ENCODE measurements at places on chromosomes 7 and 10.

- no peak for DNase-seq
Measured at GRCh38 chr10:122571892-122572291, 11.3 kb downstream of the DMBT1 start.

GRCh38 chr10:14815681-14816080, 22.2 kb downstream of the CDNF start:
- no peak for DNase-seq

DNA sequence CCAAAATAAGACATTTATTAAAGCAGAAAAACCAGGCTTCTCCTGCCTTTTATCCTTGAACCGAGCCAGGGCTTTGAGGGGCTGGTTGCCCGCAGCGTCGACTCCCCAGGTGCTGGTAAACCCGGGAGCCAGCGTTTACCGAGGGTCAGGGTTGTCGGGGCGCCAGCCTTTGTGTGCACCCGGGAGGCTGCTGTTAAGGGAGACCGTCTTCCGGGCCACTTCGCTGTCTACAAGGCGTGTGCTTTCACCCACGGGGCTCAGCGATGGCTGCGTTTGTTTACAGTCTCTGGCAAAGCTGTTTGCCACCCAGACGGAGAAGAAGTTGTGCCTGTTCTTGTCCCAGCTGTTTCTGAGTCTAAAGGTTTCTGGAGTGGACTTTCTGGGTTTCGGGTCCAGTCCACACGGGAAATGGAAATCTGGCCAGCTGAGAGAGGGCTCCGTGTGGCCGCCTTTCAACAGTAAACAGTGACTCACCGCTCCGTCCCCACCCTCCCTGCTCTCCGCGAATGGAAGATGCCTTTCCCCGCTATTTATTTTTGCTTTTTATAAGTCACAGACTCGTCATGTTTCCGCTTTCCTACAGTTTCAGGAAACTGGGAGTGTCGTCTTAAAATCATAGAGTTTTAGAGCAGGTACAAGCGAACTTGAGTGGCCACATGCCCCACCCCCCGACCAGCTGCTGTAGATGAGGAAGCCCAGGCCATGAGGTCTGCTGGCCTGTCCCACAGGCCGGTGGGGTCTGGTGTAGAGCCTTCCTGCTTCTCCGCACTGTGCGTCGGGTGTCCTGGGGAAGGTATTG, 2.2 kb downstream of the MAFK start:
- DNase-seq = peak; percentile 95

DNA sequence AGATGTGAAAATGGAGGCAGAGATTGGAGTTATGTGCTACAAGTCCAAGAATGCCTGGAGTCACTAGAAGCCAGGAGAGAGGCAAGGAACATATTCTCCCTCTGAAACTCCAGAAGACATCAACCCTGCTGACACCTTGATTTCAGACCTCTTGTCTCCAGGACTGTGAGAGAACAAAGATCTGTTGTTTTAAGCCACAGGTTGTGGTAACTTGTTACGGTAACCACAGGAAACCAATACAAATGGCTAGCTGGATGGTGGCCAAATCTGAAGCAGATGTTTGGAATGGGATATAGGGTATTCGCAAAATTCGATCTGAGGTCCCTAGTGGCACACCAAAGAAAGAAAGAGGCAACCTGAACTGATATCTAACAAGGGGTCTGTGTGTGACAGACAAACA, 129.0 kb downstream of the HERPUD2 start:
- DNase-seq = peak; percentile 17

DNA sequence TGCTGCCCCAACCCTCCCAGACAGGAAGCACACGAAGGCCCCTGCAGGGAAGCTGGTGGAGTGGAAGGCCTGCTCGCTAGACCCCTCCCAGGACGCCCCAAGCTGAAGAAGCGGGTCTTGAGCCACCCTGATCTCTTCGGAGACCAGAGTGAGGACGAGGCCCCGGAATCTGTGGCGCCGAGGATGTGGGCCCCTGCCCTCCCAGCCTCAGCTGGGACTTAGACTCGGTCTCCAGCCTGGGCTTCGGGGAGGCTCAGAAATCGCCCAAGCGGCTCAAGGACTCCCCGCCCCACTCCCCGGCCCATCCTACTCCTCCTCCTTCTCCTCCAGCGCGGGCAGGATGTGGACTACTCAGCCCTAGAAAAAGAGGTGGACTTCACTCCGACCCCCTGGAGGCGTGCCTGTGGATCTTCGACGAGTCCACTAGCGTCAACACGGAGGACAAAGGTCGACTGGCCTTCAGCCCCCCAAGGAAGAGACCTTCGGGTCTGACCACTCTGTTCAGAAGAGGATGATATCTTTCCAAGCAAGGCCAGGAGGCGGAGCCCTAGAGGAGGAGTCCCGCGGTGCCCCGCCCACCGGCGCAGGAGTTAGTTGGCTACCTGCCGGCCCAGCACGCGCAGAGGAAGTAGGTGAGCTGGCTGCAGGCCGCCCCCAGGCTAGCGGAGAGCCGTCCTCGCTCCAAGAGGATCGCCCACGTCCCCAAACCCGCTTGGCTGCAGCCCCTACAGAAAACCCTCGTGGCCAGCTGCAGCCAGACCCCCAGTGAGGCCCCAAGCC, 21.9 kb upstream of the LANCL2 start:
- peak; percentile 71 for DNase-seq

DNA sequence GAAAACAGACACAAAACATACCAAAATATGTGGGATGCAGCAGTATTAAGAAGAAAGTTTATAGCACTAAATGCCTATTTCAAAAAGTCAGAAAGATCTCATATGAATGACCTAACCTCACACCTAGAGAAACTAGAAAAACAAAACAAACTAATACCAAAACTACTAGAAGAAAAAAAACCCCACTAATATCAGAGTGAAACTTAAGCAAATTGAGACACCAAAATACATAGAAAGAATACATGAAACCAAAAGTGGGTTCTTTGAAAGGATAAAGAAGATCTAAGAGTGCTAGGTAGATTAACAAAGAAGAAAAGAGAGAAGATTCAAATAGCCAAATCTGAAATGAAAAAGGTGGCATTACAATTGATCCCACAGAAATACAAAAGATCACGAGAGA, 494.1 kb downstream of the SH2D4B start:
- DNase-seq = no peak

DNA sequence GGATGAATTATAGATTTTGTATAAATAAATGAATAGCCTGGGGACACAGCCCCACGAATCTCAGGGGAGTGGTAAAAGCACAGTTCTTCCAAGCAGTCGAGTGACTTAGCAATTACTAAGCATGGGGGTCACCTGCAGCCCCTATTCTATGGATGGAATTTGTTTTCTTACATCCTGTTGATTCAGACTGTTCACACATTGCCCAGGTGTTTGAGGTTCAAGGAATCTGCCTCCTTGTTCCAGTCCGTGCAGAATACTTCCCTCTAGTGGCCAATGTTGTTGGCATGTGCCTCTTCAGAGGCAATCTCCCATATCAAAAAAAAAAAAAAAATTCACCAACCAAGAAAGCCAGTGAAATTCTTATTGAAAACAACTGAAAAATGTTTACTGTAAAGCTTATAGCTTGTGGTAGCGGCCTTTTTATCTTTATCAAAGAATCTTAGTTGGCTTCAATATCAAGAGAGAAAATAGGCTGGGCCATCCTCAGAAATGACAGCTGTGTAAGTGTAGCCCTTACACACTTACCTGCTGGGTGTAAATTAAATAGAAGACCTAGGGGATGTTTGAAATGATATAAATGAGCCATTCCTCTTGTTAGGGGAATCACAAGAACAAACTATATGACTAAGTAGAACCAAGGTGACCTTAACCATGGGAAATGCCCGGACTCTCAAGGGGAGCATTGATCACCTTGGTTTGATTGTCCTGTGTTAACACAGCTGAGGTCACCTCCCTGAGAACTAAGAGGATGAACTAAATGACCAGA, 7.8 kb downstream of the LIPM start:
- DNase-seq = peak; percentile 89

DNA sequence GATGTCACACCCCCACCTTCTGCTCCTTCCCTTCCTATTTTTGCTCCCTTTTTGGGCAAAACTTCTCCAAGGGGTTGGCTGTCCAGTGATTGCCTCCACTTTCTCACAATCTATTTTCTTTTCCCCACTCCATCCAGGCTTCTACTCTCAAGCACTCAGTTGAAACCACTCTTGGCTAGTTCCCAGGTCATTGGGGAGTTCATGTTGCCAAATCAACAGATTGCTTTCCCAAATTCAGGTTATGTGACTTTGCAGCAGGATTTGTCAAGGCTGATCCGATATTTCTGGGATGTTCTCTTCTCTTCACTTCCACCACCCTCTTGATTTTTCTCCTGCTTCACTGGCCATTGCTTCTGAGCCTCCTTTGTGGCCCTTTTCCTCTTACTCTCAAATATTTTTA, 258.7 kb upstream of the SLC26A5 start:
- no peak for DNase-seq

DNA sequence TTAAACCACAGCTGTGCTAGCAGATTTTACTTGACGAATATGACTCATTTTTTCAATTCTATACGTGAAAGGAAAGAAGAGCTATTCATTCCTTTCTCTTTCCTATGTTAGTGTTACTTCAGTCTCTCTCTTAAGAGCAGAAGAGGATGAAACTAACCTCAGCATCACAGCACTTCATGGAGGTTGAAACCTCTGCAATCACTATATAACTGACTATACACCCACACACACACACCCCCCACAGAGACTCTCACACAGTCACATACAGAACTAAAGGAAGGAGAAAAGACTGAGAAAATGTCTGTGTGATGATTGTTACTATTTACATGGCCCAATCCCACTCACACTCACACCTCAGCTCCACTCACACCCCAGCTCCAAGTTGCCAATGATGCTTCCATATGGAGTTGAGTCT, 104.2 kb downstream of the KIF20B start:
- DNase-seq = no peak

DNA sequence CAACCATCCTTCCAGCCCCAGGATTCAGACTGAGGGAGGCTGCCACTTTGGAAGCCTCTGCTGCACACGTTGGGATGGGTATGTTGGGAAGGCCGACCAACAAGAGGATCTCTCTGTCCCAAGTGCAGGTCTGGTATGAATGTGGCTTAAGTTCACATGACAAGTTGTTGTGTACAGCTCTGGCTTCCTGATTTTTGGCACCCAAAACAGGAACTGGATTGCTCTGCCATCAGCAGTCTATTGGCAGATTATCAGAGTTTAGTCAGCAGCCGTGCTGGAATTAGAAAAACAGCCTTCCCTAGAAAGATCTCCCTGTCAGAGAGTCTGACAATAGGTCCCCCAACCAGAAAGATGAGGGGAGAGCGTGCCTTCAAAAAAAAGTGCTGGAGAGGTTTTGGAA, 66.9 kb downstream of the GOLGA7B start:
- DNase-seq = no peak

- DNase-seq = no peak
Measured at GRCh38 chr7:29044554-29044953, 86.4 kb upstream of the TRIL start.

DNA sequence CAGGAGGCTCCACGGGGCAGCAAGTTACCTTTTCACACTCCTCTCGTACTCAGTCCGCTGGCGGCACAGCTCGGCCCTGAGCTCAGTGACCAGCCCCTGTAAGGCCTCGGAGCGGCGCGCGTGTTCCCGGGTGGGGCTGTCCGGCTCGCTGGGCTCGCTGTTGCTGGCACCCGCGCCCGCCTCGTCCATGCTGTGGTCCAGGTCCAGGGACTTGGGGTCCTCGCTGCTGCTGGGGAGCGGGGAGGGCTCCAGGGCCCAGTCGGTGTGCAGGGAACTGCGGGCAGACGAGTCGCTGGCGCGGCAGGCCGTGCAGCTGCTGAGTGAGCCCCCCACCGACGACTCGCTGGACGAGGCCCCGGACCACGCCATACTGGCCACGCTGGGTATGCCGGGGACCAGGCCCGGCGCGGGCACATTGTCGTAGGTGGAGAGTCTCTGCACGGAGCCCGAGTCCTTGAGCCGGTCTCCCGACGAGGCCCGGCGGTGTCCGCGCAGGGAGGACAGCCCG, 143.8 kb downstream of the MAPK8 start:
- no peak for DNase-seq
